ENCODE measurements at places on chromosomes 4 and X.

DNA sequence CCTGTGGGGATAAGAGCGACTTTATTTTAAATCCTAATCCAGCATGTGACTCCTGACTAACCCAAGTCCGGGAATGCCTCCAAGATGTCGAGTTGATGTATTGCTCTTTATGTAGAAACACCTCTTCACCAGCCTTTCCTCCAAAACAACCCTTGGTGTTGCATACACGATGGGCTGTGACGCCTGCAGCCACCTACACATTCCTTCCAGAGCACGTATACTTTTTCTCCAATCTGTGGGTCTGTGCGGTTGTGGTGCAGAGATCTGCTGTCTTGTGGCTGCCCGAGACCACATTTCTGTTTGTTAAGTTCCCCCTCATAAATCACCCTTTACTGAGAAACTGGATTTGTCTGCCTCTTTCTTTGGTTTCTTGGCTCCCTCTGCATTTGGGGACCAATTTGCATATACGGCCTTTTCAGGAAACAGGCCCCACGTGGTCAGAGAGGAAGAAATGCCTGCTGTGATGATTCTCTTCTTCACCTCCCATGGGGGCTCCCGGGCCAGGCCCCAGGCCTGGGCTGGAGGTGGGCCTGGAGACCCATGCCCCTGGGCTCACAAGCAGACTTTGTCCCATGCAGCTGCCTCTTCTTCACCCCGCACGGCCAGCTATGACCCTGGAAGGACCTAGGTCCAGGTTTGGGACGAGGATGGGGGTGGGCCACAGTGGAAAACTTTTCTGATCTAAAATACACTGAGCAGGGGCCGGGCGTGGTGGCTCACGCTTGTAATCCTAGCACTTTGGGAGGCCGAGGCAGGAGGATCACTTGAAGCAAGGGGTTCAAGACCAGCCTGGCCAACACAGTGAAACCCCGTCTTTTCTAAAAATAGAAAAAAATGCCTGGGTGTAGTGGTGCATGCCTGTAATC lies 21.4 kb upstream of the AFAP1 start:
- DNase-seq: no peak

- no peak for DNase-seq
Observed at GRCh38 chrX:154379569-154379951, 465 bp downstream of the EMD start.

GRCh38 chr4:65482410-65482809 lies 187.9 kb downstream of the EPHA5 start:
- no peak for DNase-seq

DNA sequence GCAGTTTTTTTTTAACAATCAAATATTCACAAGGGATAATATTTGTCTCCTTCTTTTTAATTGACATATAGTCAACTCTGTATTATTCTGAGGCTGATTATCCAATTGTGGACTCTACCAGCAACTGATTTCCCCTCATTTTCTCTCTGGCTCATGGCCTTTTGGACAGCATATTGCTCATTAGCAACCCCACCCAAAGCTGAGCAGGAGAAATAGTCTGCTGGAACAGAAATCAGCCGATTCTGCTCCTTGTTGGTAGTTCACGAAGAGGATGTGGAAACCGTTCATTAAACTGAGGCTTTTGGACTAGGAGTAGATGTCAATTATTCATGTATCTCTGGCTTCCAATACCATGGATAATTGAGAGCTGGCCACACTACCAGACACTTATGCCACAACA lies 428.4 kb upstream of the INTU start:
- DNase-seq: no peak

GRCh38 chr4:152206646-152207377 lies 329.1 kb downstream of the FBXW7 start:
- no peak for DNase-seq

GRCh38 chr4:20724915-20725314 lies 24.7 kb downstream of the PACRGL start:
- no peak for DNase-seq

- DNase-seq: no peak
Observed at GRCh38 chrX:7027071-7027470, 120.4 kb upstream of the STS start.

- DNase-seq: no peak
Observed at GRCh38 chr4:147326591-147326990, 154.3 kb upstream of the EDNRA start.

- DNase-seq: no peak
Observed at GRCh38 chr4:123776267-123776666, 379.7 kb downstream of the SPRY1 start.

GRCh38 chr4:104989371-104989770 lies 157.3 kb upstream of the TET2 start:
- no peak for DNase-seq

- DNase-seq: no peak
Observed at GRCh38 chr4:31237233-31237632, 517.1 kb downstream of the PCDH7 start.

GRCh38 chrX:99073551-99073950 lies 1336.5 kb downstream of the PCDH19 start:
- no peak for DNase-seq

Measured in HuH-7 (cell line).